ENCODE measurements at places on chromosomes 4 and X. TPM values are rescaled to one million over a fixed set of nuclear protein-coding genes. Genes with fewer than 3 reads are reported as not detected.

- DNase-seq, result no peak
Observed at GRCh38 chr4:174828845-174829701, at the start of gene GLRA3. TSS of gene GLRA3 (minus strand) at chr4:174829247. CDS start at chr4:174828811, 436 bp downstream.

GRCh38 chrX:10722851-10723250, 102.5 kb upstream of the MID1 start:
- DNase-seq, result no peak

DNA sequence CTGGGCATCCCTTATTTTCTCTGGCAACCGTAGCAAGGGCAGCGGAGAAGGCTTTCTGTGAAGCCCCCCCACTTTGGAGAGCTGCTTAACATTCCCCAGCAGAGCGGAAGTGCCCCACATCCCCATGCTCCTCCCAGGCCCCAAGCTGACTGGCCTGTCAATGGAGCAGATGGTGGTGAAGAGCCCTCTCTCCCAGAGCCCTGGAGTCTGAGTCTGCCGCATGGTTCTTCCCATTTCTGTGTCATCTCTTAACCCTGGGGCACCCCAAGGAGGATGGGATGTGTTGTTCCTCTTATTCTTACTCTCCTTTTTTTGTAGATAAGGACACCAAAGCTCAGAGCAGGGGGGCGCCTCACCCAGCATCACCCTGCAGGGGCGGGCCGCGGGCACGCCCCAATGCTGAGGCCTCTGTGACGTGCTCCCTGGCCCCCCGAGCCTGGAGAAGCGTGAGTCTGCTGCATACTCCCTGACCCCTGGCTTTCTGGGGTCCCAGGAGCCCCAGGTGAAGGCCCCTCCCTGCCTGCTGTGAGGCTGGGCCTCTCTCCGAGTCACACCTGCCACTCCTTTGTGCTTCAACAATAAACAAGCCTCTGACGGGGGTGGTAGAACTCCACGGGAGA, 35.9 kb downstream of the ADRA2C start:
- peak; percentile 26 for DNase-seq

Gene SSX2
- not detected for total RNA-seq

GRCh38 chr4:16544251-16544721, 318.0 kb upstream of the TAPT1 start:
- peak; percentile 75 for DNase-seq

Gene BEX2
- 0.75 TPM for total RNA-seq

Gene GABRG1
- not detected for total RNA-seq

Gene VCX2
- not detected for total RNA-seq

Gene TMEM35A
- 0.30 TPM for total RNA-seq

DNA sequence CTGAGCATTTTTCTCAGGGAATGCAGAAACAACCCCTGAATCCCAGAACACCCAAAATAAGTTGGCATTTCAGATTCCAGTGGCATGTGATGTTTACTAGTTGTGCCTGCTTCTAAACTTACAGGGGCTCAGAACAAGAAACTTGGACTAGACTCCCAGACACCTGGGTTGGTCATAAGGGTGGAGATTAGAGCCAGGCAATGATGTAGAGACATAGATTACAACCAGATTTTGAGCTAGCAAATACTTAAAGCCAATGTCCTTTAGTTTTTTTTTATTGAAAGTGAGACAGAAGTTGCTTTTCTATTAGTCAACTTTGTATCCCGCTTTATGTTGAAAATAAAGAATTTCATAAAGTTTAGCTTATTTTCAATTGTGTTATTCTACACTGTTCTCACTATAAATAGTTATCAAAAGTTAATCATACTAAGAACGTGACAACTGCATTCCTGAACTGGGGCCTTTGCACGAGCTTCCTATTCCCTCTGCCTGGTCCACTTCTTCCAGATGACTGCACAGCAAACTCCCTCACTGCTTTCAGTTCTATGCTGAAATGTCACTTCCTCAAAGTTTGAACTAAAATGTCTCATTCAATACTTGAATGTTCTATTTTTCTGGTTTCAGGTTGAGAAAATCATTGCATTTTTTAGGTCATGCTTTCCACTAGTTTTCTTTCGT, 224.7 kb upstream of the PPP1R2C start:
- no peak for DNase-seq

Gene PDE5A
- 6.5 TPM for total RNA-seq

Gene EGF
- 13.8 TPM for total RNA-seq

DNA sequence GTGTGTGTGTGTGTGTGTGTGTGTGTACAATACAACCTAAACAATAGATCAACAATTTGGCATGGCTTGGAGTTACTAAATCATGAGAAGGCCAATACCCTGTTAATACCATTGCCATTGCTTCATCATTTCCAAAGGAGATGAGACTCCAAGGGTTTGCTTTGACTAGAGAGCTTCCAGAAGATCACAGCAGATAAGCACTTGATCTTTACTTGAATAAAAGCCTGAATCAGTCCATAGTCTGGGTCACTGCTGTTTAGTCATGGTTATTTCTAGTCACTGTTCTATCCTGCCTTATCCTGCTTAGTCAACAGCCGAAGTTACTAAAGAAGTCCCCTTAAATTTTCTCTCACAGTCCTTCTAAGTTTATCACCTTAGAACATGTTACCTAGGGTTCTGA, 58.2 kb downstream of the RAB40AL start:
- DNase-seq, result no peak

Gene AKAP4
- total RNA-seq, result not detected

DNA sequence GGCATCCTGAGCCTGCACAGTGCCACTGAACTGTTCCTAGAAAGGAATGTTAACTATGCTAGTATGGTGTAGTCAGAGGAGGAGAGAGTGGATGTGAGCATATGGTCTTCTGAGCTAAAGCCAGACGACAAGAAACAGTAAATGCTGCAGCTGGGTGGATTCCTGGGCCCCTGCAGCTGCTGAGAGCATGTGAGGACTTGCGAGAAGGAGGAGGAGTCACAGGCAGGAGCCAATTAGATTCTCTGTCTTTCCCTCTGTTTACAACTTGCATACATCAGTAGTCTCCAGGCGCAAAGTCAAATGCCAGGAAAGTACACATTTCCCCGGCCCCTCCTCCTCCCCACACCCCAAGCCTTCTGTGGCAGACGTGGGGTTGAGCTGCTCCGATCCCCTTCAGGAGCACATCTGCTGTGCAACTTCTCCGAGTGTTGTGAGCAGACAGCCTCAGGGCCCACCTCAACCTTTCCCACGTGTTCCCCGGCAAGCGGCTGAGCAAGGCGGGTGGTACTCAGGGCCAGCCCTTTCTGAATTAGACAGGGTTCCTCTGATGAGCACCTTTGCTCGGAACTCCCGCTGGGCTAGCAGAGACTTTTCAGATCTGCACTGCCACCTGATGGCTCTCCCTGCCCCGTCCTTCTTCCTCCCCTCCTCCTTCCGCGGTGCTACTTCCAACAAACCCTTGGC, 108.7 kb upstream of the ATP6AP2 start:
- DNase-seq, result no peak

DNA sequence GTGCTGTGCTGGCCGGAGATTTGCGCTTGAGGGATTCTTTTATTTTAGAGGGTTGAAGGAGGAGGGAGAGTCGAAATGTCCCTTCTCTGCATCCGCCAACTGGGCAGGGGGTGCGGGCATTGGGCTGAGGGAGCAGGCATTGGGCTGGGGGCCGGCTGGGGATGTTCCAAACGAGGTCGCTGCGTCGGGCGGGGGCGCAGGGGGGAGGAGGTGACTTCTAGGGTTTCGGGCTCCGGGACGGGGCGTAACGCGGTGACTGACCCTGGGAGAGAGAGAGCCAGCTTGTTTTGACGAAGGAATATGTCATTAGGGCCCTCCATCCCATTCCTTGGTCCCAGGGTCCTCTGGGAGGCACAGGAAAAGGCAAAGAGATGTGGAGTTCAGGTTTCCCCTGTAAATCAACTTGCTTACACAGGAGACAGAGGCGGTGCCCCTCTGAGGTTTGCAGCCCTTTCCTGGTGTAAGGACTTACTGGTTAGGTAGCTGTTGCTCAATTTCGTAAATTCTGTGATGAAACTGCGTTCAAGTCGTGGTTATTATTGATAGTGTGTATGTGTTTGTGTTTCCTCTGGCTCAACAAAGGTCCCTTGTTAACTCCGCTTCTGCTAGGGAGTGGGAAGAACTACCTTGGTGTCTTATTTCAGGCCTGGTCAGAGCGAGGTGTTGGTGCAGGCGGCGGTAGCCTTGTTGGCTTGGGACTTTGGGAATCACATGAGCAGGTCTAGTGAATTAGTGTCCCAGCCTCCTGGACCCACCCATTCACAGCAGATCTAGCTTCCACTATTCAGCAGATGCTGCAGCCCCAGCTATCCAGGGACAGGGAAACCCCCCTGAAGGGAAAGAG, 716 bp downstream of the FHIP1A start:
- DNase-seq, result no peak

Gene GLRA2
- total RNA-seq, result not detected

DNA sequence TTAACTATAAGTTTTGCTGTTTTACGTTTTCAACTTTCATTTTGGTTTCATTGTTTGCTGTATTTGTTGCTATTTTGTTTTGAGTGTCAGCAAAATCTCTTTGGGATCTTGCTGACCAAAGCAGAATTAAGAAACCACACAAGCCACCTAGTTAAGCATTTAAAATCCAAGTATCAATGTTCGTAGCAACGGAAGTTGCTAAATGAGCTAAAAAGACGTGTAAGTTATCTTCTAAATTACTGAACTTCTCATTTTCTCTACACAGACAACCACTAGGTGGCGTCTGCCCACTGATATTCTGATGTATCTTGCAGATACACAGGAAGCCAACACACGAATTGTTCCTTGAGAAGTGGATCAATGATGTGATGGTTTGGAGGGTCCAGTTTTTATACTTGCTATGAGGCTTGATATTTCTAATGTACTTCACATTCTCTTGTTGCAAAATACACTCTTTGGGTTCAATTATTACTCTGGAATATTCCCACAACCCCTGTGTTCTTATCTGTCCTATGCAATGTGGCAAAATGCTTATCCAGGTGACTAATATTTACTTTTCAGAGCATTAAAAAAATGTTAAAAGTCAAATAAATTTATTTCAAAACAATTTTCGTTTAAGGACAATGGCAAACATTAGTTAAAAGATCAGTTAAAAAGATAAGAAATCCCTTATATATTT, 250.5 kb downstream of the TECRL start:
- no peak for DNase-seq

DNA sequence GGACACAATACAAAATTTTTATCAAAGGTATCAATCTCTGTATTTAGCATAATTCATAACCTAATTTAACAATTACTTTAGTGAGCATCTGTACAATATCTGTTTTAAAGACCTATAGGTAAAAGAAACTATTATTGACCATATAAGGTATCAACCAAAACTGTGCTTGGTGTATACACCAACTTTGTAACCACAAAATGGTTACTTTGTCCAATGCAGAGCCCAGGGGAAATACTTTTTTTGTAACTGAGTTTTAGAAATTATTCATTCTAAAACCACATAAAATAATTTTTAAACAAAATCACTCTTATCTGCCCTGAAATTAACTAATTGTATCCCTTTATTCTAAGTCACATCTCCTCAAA, 5.0 kb downstream of the CXXC4 start:
- no peak for DNase-seq

Gene STAG2
- 30.0 TPM for total RNA-seq

Gene PDLIM3
- 208 TPM for total RNA-seq

DNA sequence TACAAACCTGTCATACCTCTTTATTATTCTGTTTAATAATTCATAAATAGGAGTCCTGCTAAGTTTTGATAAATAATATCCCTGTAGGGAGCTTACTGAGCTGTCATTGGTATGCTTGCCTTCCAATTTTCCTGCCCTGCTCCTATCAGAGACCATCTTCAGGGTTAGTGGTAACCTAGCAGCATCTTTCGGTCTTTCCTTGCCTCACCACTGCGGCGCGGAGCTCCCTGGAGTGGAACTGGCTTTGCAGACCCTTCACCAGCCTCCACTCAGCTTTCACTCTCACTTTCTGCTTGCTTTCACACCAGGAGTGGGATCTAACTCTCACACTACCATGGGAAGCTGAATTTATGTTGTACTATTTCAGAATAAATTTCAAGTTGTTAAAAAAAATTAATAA, 481.7 kb upstream of the ATOH1 start:
- no peak for DNase-seq

DNA sequence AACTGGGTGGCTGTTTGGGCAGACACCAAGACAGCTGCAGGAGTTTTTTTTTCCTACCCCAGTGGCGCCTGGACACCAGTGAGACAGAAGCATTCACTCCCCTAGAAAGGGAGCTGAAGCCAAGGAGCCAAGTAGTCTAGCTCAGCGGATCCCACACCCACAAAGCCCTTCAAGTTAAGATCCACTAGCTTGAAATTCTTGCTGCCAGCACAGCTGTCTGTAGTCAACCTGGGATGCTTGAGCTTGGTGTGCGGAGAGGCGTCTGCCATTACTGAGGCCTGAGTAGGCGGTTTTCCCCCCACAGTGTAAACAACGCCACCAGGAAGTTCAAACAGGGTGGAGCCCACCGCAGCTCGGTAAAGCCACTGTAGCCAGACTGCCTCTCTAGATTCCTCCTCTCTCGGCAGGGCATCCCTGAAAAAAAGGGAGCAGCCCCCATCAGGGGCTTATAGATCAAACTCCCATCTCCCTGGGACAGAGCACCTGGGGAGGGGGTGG, 171.4 kb downstream of the ARHGEF9 start:
- no peak for DNase-seq

Gene GAK
- total RNA-seq, result 27.9 TPM

Gene MBNL3
- total RNA-seq, result 31.1 TPM

GRCh38 chr4:17366496-17366895, 145.4 kb downstream of the QDPR start:
- DNase-seq, result no peak

Gene RBMXL3
- total RNA-seq, result not detected

DNA sequence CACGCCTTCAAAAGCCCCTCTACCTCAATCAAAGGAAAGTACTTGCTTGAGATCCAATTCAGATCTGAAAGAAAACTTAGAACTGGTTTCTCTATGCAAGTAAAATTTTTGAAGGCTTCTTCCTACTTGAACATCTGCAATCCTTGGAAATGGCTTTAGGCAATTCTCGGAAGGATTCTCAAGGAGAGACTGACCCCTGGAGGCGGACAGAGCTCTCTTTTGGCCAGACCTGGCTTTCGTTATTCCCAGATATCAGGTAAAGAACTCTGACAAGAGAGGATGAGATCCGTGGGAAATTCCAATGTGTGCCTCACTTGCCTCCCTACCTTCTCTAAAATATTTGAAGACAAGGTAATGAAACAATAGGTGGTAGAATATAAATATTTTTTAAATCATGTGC, 670.3 kb upstream of the FAM241A start:
- DNase-seq, result no peak

Gene GAGE12F
- not detected for total RNA-seq

Gene DAPP1
- 0.51 TPM for total RNA-seq

- no peak for DNase-seq
Observed at GRCh38 chrX:5771441-5771840, 457.2 kb downstream of the NLGN4X start.

GRCh38 chrX:133846311-133846710, 139.1 kb downstream of the GPC3 start:
- DNase-seq, result no peak

Gene TEX13C
- total RNA-seq, result not detected

All from Right ventricle myocardium superior (tissue), 1 donor.